ENCODE measurements at places on chromosomes 1 and 21.

DNA sequence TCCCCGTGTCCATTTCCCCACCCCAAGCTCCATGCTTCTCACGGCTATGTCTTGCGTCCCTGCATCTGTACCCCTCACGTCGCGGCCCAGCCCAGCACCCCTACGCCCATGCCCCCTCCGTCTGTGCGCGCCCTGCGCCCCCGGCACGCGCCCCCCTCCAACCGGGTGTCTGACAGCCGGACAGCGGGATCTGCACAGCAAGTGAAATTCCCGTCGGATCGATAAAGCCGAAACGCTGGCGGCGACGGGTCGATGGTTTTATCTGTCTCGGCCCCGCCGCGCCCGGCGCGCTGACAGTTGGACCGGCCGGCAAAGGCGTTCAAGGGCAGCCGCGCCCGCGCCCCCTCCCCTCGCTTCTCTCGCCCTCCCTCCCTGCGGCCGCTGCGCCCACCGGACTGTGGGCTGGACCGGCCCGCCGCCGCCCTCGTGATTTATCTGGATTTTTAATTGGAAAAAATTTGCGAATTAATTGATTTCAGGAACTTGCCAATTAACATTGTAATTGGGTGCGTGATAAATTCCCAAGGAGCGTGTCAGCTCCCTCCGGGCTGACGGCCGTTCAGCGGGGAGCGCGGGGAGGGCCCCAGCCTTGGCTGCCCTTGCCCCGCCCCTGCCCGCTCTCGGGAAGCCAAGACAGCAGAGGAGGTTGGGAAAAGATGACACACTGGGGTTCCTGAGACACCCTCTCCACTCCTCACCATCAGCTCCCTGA lies 57.1 kb downstream of the TMEM53 start:
- no peak for DNase-seq

- no peak for DNase-seq
These were observed 43.1 kb upstream of the SUCO start for GRCh38 chr1:172489847-172490246.

DNA sequence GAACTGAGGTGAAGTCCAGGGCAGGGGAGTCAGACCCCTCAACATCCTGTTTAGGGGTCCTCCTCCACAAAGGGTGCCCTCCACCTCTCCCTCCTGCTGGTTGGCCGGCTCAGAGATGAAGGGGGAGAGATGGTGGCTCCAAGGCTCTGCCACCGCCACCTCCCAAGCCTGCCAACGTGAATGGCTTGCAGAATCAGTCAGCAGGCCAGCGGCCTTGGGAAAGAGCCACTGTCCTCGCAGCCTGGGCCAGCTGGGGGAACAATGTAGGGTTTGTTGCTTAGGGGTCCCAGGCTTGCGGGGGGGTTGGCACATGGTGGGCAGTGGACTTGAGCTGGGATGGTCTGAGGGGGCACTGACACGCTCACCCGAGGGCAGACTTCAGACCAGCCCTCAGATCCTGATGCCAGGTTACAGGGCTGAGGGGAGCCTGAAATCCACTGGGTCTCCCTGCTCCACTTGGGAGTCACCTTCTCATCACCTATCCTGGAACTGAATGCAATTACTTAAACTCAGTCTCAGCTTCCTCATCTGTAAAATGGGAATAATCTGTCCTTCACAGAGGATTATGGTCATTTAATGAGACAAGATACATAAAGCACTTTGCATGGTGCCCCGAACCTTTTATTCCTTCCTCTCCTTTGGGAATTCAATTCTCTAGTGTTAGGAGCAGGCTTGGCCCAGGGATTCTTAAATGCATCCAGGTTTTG lies 8.3 kb downstream of the GPR37L1 start:
- no peak for DNase-seq

GRCh38 chr1:49397086-49397485 lies 620.4 kb upstream of the BEND5 start:
- DNase-seq: no peak

GRCh38 chr21:33051925-33052324 lies 18.0 kb upstream of the OLIG1 start:
- DNase-seq: no peak

GRCh38 chr1:43460988-43461693 lies 7.4 kb upstream of the HYI start:
- DNase-seq: no peak

- DNase-seq: no peak
These were observed 247.9 kb upstream of the LYPLAL1 start for GRCh38 chr1:218925777-218926176.

GRCh38 chr1:209569455-209570207 lies 13.9 kb upstream of the CAMK1G start:
- peak; percentile 95 for DNase-seq

GRCh38 chr1:72918940-72919339 lies 636.6 kb upstream of the NEGR1 start:
- DNase-seq: no peak

- no peak for DNase-seq
These were observed 30.0 kb downstream of the LRRC3 start for GRCh38 chr21:44485254-44485793.

DNA sequence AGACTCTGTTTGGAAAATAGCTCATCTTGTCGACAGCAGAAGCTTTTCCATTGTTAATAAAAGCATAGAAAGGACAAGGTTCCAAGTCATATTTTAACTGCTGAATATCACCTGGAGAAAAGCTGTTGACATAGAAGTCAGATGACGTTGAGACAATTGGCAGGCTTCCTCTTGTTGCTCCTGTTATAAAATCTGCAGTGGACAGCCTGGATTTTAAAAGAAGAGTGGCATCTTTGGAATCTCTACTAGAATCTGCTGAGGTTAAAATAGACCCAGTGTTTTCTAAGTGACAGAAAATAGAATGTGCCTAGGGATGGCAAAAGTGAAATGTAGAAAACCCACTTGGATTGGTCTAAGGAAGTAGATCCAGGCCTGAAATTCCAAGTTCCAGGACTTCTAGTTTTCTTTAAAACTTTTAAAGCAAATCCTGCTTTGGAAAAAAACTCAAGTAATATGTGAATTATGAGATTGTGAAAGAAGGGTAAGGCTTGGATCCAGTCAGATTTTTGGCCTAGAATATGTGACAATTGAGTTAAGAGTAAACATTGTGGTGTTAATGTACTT lies 53.6 kb upstream of the NEXN start:
- no peak for DNase-seq

- no peak for DNase-seq
These were observed 226.4 kb downstream of the DYRK1A start for GRCh38 chr21:37593015-37593414.

GRCh38 chr1:152451254-152451653 lies 37.2 kb upstream of the CRNN start:
- no peak for DNase-seq

DNA sequence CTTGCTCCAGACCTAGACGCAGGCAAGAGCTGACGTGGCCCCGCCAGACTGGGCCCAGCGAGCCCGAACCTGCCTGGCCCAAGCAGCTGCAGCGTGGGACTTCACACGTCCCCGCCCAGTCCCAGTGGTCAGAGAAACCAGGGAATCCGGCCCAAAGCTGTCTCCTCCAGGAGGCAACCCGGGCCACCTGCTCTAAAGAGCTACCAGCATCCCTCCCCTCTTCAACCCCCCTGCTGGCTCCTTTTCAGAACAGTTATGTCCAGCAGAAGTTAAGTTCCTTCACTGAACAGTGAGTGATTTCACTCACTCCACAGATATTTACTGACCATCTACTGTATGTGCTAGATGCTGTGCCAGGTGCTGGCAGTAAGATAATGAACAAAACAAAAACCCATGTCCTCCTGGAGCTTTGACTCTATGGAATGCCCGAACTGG lies 2.1 kb upstream of the EFNA1 start:
- DNase-seq: peak; percentile 62

GRCh38 chr1:247421074-247421473 lies 5.1 kb downstream of the NLRP3 start:
- DNase-seq: no peak

DNA sequence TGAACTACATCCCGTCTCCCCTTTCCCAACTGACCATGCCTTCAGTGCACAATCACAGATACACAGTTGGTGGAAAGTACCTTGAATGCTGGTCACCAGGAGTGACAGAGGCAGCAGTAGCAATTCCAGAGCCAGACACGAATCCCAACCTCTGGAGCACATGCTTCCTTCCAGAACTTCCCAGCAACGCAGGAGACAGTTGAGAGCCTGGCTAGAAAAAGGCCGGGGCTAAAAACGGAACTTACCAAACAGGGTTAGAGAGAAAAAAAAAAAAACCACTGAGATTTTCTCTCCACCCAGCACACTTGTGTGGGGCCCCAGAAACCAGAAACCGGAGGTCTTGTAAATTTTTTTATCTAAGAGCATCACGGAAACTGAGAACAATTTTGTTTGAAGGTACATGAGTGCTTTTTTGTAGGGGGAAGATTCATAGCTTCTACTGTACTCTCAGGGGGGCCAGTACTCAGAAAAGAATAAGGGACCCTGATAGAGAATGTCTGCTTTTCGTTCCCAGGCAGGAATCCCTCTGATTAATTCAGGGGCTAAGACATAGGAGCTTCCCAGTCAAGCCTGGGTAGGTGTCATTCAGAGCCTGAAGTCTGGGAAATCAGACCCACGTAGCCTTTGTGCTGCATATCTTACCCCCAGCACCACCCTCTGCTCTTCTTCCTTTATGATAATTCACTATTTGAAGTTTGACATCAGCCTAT lies at the start of gene CD48:
Gene CD48, minus strand, starts transcription at position 221 of the 710 bp plus-strand sequence. Its CDS starts 59 bp downstream, at position 162.
- DNase-seq: peak; percentile 17

DNA sequence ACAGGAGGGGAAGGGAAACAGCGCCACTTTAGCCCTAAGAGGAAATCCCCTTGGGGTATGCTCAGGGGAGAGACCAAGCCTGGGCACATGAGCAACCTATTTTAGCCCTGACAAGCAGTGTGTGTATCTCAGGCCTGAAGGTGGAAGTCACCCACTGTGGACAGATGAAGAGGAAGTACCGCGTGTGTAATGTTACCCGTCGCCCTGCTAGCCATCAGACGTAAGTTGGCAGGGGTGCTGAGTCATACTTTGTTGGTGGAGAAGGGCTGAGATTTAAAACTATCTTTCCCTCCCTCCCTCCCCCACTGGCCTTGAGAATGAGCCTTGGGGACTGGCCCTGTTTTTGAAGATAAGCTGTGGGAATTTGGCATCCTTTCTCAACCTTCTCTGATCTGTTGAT lies 11.2 kb downstream of the AGO1 start:
- no peak for DNase-seq

DNA sequence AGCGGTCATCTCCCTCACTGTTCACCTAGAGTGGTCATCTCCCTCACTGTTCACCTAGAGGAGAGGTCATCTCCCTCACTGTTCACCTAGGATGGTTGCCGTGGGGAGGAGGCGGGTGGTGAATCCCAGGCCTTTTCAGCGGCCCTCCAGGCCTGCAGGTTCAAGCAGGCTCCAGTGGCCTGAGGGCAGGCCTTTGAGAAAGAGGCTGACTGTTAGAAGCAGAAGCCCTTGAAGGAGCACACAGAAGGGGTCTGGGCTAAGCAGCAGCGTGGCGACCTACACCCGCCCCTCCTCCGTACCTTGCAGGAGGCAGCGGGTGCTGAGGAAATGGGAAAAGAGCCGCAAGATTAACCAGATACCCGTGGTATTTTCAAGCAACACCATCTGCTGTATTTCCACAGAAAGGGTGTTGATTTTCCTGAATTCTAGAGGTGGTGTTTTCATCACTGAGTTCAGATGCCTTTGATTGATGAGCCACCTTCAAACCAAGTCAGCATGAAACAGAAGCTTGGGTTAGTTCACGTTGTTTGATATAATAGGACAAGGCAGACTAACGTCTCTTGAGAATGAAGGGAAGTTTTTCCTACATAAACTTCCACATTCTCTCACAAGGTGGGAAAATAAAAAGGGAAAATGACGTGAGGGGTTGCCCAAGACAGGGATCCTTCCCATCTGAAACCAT lies 289.5 kb downstream of the KIF26B start:
- no peak for DNase-seq

- DNase-seq: no peak
These were observed 3.5 kb downstream of the SLC66A1 start for GRCh38 chr1:19315378-19316198.

All from mucosa of descending colon (tissue), 3 donors.